ENCODE measurements at places on chromosomes 16 and 17.

DNA sequence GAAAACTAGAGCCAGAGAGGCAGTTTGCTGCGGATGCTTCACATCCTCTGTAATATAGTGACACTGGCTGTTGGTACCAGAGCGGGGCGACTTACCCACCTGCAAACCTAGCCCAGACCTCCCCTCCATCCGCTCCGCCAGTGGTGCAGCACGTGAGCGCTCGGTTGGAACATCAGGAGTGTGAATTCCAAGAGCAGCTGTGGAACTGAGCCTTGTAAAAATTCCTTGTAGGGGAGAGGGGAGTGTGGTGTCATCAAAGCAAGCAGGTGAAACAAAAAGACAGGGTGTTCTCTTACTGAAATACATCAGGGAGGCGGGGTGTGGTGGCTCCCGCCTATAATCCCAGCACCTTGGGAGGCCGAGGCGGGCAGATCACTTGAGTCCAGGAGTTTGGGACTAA is 51.3 kb downstream of the CCDC42 start:
- no peak for DNase-seq

DNA sequence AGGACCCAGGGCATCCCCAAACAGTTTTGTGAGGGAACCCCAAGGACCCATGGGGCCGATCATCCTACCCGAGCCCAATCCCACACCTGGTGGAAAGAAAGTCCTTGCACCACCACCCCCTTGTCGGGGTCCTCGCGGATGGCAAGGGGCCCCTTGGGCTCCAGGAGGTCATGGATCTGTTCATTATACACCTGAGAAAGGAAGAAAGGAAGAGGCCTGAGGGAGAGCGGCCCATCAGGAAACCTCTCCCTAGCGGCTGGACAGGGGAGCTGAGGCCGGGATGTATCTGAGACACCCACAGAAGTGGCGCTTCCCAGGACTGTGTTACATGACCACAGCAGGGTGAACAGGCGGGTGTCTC is 12.8 kb downstream of the KIF18B start:
- no peak for DNase-seq

GRCh38 chr16:15672514-15673167 is 22.6 kb downstream of the NDE1 start:
- peak; percentile 28 for DNase-seq

DNA sequence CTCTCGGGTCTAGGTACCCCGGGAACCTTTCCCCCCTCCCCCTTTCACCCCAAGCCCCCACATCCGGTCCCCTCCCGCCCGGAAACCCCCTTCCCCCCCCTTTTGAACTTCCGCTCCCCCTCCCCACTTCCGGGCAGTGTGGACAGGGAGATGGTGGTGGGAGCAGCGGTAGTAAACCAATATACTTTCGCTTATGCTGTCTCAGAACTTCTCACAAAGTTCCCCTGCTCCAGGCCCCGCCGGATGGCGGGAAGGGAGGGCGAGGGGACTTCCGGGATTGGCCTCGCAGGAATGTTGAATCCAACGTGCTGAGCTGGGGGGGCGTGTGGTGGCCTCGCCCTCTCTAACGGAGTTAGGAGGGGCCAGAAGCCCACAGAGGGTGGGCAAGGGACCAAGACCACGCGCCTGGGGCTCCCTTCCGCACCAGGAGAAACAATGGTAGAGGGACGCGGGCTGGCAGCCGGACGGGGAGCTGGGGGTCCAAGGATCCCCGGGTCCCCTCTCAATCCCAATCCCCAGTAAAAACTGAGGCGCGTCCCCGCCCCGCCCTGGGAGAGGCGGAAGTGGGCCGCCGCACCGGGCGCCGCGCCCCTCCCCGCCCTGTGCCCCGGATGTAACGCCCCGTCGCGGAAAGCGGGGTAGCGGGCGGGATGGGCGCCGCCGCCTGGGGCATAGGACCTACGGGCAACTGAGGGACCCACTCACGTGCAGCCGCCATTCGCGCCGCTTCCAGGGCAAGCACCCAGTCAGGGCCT is 742 bp downstream of the PFN1 start:
- DNase-seq = peak; percentile 59

DNA sequence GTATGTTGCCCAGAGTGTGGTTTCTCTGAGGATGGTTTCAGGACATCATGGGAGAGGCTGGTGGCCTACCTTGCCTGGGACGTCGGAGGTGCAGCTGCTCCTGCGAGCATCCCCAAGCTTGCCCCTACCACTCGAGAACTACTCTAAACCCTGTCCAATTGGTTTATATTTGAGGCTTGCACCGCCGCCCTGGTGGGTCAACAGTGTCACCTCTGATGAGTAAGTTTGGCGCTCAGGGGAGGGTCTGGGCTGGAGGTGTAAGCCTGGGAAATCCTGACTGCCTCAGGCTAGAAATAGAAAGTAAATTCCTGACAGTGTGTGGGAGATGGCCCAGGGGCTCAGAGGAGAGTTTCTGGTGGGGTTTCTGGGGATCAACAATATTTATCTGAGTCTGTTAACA is 48.2 kb downstream of the CCDC42 start:
- DNase-seq = no peak

DNA sequence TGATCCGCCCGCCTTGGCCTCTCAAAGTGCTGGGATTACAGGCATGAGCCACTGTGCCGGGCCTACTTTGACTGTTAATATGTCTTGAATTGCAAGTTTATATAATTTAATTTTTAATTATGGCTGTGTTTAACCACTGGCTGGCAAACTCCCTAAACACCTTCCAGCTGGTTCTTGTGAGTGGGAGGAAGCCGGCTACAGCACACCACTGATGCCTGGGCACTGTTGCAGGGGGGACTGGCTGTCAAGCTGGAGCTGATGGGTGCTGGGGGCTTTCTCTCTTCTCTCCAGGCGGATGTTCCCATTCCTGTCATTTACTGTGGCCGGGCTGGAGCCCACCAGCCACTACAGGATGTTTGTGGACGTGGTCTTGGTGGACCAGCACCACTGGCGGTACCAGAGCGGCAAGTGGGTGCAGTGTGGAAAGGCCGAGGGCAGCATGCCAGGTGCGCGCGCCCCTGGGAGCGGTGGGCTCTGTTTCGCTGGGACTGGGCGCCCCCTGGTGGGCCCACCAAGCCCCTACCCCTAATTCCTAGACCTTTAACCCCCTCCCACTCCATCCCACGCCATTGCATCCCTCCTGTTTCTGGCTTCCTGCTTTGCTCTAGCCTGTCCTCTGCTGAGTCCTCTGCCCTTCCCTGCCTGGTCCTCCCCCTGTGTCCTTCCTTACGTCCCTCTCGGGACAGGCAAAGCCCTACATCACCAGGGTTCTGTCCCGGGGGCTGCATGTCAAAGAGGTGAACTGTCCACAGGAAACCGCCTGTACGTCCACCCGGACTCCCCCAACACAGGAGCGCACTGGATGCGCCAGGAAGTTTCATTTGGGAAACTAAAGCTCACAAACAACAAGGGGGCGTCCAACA is 9.5 kb downstream of the TBX21 start:
- no peak for DNase-seq

- no peak for DNase-seq
These were observed 22.6 kb downstream of the COX4I1 start for GRCh38 chr16:85822145-85822544.

- no peak for DNase-seq
These were observed 115.9 kb downstream of the ANKRD11 start for GRCh38 chr16:89374393-89374960.

- DNase-seq = no peak
These were observed 84.9 kb downstream of the TMEM114 start for GRCh38 chr16:8505327-8505991.

DNA sequence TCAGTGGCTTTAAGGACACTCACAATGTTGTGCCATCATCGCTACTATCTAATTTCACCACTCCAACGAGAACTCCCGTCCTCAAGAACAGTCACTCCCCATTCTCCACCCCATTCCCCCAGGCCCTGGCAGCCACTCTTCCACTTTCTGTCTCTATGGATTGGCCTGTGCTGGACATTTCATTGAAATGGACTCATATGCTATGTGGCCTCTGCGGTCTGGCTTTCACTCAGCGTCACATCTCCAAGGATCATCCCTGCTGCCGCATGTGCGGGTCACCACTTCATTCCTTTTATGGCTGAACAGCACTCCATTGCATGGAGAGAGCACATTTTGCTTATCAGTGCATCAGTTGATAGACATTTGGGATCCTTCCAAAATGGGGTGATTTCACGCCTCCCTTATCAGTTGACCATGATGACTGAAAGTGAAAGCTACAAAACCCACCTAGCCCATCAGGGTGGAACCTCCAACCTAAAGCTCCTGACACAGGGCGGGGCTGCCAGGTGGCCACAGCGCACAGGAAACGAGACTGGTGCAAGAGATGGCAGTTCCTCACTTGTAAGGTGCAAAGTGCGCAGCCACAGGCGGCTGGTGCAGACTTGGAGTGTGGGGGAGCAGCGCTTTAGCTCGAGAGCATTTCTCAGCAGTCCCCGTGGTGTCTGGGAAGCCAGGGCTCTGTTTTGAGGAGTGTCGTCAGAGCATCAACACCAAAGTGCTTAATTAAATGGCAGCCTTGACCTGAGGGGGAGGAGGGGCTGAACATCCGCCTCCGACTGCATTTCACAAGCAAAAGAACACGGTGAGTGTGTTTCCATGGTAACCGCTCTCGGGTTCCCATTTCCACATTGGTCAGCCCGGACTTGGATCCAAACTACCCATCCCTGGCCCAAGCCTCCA is 23.8 kb downstream of the COTL1 start:
- DNase-seq = peak; percentile 48

- DNase-seq = peak; percentile 51
These were observed at the start of gene SPATA32 for GRCh38 chr17:45261577-45262515. TSS of gene SPATA32 (minus strand) at chr17:45262094. CDS start at chr17:45262016, 78 bp downstream.

- DNase-seq = no peak
These were observed 2.7 kb upstream of the BHLHA9 start for GRCh38 chr17:1267471-1267943.

DNA sequence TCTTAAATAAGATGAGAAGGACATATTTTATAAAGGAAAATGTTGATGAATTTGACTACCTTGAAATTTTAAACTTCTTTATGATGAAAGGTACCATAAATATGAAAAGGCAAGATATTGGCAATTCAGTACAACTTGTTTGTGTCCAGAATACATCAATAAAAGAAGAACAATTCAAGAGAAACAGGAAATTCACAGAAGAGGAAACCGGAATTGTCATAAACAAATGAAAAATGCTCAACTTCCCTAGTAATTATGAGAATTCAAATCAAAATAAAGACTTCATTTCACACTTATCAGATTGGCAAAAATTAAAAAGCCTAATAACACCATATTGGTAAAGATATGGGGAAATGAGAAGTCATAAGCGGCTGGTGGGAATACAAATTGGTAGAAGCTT is 54.3 kb downstream of the WSB1 start:
- DNase-seq = no peak

DNA sequence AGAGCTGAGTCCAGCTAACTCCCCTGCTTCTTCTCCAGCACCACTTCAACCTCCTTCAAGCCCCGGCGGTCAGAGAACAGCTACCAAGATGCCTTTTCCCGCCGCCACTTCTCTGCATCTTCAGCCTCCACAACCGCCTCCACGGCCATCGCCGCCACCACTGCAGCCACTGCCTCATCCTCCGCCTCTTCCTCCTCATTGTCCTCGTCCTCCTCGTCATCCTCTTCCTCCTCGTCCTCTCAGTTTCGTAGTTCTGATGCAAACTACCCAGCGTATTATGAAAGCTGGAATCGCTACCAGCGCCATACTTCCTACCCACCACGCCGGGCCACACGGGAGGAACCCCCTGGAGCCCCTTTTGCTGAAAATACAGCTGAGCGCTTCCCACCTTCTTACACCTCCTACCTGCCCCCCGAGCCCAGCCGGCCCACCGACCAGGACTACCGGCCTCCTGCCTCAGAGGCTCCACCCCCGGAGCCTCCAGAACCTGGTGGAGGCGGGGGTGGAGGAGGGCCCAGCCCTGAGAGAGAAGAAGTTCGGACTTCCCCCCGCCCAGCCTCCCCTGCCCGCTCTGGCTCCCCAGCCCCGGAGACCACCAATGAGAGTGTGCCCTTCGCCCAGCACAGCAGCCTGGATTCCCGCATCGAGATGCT is 7.1 kb downstream of the SETD1A start:
- DNase-seq = no peak

DNA sequence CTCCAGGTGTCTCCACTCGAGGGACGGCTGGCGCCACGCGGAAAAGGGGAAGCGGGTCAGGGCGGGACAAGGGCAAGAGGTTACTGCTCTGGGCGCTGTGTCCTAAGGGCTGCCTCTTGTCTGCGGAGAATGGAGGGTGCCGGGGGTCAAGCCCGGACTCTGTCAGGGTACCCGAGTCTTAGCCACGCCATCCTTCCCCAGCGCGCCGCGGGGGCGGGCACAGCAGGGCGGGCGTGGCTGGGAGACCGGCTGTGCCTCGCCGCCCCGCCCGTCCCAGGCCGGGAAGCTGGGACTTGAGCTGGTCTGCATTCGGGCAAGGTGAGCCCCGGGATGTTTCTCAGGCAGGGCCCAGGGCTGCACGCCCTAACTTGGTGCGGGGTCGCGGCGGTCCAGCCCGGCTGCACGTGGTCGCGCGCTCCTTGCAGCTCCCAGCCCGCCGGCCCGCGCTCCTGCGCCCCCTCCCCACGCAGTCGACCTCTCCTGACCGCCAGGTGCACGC is 6.2 kb upstream of the ACTG1 start:
- DNase-seq = no peak

GRCh38 chr17:28963055-28963611 is 11.8 kb upstream of the PHF12 start:
- no peak for DNase-seq

DNA sequence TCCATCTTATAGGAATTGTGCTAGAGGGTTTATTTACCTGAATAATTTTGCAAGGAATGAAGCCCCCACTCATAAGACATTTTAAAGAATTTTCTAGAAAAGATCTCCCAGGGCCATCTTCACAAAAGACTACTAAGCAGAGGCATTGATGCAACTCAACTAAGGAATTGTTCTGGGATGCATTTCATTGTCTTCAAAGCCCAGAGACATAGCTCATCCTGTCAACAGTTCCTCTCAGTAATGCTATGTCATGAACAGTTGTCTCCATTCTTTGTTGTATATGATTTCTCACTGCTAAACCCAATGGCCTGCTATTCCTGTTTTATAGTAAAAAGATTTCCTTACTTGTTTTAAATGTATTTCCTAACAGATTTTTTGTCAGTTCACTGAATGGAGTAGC is 136.8 kb upstream of the RBL2 start:
- no peak for DNase-seq

DNA sequence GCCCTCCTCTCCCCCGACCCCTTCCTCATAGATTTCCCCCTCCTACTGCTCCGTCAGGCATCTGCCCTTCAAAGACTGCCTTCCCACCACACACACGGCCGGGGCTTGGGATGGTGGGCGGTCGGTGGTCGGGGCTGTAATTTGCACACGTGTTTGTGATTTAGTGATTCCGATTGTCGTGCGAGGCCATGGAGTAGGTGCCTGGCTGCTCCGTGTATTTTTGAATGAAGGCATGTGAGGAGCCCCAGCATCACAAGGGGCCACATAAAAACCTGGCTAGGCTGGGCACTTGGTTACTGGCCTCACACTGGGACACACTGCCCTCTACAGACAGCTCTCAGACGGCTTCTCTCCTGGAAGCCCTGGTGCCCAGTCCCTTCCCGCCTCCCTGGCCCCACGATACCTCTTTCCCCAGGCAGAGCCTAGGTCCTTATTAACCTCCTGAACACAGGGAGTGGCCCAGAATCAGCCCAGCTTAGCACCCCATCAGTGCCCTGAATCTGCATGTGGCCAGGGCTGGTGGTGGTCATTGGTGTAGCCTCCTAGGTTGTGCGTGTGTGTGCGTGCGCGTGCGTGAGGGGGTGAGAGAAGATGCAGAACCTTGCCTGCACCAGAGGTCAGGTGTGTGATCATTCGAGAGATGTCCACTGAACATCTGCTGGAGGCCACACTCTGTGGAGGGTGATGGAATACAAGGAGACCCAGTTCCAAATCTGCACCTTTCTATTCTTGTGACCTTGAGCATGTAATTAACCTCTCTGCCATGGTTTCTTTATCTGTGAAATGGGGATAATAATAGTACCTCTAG is 1.3 kb upstream of the SOCS1 start:
- no peak for DNase-seq

All from stimulated activated CD4-positive, alpha-beta T cell treated with anti-CD3 and anti-CD28 coated beads, Interleukin-4, amount 100 ng/mL, for 48 hours (primary cell).